ENCODE measurements at places on chromosomes 2 and 18.

- ATAC-seq, result no peak
These were observed 73.6 kb upstream of the EPC2 start for GRCh38 chr2:148570989-148571388.

DNA sequence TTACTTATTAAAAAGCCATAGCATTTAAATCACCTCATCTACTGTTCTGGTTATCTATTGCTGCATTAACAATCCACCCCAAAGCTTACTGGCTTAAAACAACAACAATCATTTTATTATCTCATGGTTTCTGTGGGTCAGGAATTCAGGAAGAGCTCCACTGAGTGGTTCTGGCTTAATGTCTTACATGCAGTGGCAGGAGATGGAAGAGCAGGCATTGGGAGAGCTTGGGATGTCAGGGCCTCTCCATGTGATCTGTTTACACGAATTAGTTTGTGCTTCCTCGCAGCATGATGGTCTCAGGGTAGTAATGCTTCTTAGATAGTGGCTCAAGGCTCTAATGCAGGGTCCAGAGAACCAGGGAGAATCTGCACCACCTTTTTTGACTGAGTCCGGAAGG, 14.4 kb upstream of the REL start:
- no peak for ATAC-seq

- no peak for ATAC-seq
These were observed 111.9 kb downstream of the MRO start for GRCh38 chr18:50707855-50708469.

GRCh38 chr2:71951718-71952404, 195.8 kb downstream of the CYP26B1 start:
- no peak for ATAC-seq

GRCh38 chr2:105674401-105674800, 70.3 kb upstream of the NCK2 start:
- no peak for ATAC-seq

DNA sequence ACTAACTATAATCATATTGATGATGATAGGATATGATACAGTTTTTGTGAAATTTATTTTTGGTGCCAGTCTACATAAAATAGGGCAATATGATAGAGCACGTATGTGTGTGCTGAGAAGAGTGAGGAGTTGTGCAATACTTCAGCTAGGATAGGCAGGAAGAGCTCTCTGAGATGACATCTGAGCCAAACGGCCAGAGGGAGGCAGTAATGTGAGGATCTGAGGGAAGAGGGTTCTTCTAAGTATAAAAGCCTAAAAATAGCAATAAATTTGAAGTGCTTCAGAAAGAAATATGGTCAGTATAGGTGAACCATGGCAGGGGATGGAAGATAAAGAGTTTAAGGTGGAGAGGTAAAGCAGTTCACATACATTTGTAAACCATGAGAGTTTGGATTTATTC, 102.5 kb downstream of the OLA1 start:
- no peak for ATAC-seq

DNA sequence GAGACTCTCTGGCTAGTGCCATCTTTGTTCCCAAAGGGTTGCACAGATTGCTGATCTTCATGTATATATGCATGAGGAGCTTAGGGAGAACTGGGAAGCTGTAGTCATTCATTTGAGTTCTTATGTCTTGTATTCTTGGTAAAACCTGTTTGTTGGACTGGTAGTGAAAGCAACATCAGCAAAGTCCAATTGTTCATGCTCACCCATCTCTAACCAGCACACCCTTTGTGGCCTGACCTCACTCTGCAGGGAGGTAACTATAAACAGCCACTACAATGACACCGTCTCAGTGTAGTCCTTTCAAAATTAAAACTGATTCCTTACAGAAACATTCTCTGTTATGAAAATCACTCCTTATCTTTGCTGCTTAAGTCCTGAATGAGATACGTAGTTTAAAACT, 13.9 kb upstream of the LMAN1 start:
- ATAC-seq, result no peak

DNA sequence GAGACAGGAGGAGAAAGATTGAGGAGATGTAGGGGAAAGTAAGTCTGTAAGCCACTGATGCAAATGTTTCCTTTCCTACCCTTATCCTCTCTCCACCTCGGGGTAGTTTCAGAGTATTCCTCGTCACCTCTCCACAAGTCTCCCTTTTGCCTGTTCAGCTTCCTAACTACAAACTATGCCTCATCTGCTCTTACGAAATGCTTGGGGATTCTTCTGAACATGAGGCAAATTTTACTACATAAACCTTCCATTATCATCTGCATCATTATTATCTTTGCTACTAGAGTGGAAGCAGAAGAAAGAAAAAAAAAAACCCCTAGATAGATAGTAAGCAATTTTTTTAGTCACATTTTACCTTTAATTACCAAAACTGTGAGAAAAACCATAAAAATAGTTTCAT, 43.1 kb upstream of the CWC22 start:
- ATAC-seq, result no peak

DNA sequence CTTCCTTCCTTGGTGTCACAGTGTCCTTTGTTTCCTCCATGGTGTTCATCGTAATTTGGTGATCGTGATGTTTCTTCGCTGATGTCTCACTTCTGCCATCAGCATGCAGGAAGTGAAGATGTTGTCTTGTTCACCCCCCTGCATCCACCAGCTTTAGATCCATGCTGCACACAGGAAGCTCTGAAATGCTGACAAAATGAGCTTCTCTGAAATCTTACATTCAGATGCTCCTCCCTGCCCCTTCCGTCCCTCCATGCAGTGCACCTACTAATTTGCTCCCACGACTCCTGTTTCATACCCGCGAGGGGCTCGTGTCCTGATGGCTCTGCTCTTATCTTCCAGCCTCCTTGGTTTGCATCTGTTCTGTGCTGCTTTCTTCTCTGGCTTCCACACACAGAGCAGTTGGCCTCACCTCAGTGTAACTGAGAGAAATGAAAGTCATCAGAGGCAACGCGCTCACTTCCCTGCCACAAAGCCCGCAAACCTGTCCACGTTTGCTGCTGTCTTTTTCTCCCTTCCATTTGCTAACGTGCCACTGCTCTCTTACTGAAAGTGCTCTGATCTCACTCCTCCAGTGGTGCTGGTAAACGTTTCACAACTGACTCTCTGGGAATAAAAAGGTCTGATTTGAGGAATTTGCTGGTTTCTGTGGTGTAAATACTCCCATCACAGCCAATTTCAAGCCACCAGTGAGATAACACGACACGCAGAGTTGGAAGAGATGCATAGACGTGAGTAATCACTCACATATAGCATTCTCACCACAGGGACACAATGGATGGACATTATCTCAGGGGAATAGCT, 41.0 kb upstream of the MGAT4A start:
- ATAC-seq, result peak; percentile 61

GRCh38 chr2:96699021-96699420, 40.8 kb downstream of the LMAN2L start:
- no peak for ATAC-seq

DNA sequence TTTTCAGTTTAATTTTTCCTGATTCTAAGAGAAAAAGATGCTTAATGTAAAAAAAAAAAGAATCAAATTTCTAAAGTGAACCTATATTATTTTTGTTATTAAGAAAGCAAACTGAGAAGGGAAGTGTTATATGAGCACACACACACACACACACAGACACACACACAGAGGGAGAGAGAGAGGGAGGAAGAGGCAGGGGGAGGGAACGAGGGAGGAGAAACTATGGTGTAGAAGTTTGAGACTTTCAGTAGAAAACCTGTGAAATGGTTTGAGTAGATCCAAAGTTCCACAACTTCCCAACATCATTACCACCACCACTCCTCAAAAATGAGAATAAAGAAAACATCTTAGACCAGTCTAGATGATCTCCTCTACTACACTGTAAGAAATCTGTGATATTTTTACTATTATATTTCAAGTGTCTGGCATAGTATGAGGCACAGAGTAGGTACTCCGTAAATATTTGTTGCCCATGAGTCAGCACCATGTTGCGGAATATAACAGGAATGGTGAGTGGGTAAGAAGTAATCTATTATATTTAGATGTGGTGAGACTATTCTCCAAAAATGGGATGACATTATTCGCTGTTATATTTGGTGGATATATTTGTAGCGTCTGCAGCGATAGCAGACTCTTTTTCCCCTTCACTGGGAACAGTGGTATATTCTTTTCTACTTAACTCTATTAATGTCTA, 149.4 kb upstream of the DNMT3A start:
- ATAC-seq, result no peak

- ATAC-seq, result no peak
These were observed 416.8 kb downstream of the RNF144A start for GRCh38 chr2:7333960-7334493.

- no peak for ATAC-seq
These were observed 226.2 kb downstream of the GALNT13 start for GRCh38 chr2:154097833-154098398.

- no peak for ATAC-seq
These were observed 24.5 kb downstream of the RTTN start for GRCh38 chr18:70181015-70181414.

DNA sequence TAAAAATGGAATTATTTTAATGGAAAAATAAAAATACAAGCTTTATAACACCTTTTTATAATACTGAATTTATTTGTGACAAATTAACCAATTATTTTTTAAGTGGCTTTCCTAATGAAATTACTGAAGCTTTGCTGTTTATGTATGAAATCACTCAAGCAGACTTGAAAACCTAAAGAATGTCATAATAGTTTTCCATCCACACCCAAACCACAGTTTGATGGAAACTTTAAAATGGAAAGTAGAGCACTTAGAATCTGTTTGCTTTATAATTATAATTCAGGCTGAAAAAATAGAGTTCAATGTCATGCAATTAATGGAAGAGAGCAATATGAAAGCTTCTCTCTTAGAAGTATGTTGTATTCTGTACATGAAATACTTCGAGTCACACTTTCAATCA, 31.6 kb upstream of the WDR75 start:
- ATAC-seq, result no peak

GRCh38 chr2:39470580-39470979, 33.5 kb upstream of the MAP4K3 start:
- ATAC-seq, result no peak

DNA sequence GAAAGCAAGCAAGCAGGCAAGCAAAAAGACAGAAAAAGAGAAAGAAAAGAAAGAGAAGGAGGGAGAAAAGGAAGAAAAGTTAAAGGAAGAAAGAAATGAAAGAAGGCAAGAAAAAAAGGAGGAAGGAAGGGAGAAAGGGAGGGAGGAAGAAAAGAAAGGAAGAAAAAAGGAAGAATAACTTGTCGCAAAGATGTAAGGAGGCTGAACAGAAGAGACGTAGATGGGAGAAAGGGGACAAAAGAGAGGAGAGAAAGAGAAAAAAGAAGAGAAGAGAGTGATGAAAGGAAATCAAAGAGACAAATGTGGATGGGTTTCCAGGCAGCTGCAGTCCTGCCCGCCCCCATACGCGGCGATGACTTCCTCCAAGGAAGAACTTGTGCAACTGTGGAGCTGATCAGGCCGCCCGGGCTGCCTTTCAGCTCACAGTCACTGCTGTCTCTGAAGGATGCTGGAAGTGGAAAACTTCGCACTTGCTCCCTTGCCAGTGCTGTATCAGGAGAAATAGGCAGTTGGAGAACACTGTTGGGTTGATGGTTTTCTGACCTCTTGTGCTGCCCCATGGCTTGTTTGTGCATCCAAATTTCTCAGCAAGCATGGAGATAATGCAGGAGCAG, 52.9 kb downstream of the TRIB2 start:
- ATAC-seq, result no peak

- peak; percentile 1 for ATAC-seq
These were observed 13.3 kb upstream of the GALM start for GRCh38 chr2:38652431-38653273.

GRCh38 chr2:126990605-126991532, 92.2 kb downstream of the TEX51 start:
- ATAC-seq, result no peak

DNA sequence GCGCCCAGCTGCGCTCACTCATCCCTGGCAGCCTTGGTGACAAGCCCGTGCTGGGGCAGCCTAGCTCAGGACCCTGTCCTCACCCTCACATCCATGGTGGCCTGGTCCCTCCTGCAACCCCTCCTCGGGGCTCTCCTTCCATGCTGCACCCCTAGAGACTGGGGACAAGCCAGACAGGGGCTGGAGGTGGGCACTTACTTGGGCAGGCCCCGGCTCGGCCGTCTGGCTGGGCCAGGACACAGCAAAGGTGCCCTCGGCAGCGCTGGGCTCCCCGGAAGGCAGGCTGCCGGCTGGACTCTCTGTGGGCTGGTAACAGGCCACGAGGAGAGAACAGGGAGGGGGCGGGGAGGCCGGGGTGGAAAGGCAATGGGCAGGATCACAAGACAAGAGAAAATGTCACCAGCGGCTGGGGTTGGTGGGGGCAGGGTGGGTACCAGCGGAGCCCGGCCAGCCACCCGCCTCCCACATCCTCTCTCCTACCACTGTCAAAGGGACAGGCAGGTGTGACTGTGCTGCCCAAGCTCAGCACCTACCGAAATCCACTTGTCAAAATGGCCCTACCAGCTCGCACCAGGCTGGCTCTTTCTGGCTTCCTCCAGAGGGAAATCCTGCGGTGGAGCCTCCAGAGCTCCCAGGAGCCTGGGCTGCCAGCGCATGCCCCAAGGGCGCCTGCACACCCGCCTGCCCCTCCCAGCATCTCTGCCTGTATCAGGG, 54.7 kb downstream of the BIN1 start:
- no peak for ATAC-seq

GRCh38 chr2:53535234-53535840, 232.3 kb upstream of the CHAC2 start:
- ATAC-seq, result no peak

GRCh38 chr2:179352181-179352580, 87.5 kb upstream of the SESTD1 start:
- ATAC-seq, result no peak

- ATAC-seq, result no peak
These were observed 20.7 kb downstream of the GNLY start for GRCh38 chr2:85714841-85715240.

DNA sequence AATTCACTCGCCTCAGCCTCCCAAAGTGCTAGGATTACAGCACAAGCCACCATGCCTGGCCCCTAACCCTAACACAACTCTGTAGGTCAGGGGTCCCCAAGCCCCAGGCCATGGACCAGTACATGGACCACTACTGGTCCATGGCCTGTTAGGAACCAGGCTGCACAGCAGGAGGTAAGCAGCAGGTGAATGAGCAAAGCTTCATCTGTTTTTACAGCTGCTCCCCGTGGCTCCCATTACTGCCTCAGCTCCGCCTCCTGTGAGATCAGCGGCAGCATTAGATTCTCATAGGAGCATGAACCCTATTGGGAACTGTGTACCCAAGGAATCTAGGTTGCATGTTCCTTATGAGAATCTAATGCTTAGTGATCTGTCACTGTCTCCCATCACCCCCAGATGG, 201.7 kb downstream of the NRP2 start:
- ATAC-seq, result no peak

DNA sequence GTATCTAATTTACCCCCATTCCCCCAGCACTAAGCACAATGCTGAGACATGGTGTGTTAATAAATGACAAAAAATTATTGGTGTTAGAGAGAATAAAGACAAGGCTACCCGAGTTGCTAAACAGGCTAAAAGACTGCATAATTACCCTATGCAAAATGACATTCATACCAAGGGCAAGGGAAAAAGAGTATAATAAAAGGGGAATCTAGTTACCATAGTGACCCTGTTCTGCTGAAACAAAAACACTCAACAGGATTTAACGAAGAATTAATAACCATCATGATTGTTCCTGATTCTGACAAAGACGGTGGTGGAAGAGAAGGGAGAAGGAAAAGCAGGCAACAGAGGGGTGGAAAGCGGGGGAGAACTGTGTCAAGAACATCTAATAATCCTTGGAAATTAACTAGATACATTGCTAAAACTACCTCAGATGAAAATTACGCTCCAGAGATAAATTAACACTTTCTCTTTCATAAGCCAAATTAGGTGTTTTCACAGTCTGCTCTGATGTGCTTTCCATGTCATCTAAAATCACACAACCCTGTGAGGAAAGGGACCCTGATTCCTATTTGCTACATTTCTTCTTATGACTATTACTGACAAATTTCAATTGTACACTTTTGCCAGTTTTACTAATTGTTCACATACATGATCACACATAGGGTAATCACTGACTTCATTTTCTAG, 25.5 kb downstream of the TTR start:
- ATAC-seq, result no peak

Data from activated CD4-positive, CD25-positive, alpha-beta regulatory T cell treated with anti-CD3 and anti-CD28 coated beads, Interleukin-2, amount 50 U/mL, for 24 hours (primary cell).